ENCODE measurements at places on chromosomes 13 and 19.

DNA sequence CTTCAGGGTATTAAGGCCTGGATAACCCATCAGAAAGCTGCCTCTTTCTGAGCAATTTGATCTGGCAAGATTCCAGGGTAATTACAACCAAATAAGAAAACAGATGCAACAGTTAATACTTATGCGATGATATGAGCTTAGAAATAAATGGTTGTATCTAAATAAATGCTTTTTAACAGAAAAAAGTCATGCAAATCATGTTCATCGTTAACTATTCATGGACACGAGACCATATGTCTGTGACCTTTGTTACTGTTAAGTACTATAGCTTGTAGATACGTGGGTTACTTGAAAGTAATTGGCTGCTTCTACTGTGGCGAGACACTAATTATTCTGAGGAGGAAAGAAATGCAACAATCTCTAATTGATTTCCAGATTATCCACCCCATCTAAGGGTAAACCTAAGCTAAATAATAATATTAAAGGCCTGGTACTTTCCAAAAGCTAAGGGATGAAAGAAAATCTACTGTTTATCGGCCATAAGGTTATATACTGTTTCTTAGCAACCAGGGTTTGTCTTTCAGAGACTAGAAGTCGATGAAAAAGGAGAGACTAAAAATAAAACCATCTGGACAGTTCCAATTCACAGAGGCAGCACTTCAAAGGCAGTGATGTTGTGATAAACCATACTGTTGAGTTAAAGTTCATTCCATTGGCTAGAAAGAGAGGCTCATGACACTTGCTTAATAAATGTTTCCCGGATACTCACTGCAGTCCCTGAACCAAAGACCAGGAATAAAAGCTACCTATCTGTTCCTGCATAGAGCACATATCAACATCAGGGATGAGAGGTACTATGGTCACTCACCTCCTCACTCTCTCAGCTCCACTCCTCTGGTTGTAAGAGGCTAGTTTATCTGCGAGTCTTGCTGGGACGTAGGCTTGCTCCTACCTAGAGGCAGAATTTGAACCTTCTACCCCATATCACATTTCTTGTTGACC, 1.5 kb downstream of the EPSTI1 start:
- DNase-seq: no peak

DNA sequence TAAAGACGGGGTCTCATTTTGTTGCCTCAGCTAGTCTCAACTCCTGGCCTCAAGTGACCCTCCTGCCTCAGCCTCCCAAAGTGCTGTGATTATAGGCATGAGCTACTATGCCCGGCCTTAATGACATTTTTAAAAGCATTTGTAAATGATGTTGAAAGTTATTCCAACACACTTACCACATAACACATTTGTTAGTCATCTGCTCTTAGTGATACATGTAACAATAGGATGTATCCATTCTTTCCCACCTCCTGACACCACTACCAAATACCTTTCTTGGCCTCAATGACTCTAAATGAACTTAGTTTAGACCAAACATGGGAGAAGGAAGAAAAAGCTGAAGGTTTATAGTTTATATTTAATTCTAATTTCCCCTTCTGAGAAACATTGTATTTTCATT, 59.8 kb upstream of the MEDAG start:
- DNase-seq: no peak

DNA sequence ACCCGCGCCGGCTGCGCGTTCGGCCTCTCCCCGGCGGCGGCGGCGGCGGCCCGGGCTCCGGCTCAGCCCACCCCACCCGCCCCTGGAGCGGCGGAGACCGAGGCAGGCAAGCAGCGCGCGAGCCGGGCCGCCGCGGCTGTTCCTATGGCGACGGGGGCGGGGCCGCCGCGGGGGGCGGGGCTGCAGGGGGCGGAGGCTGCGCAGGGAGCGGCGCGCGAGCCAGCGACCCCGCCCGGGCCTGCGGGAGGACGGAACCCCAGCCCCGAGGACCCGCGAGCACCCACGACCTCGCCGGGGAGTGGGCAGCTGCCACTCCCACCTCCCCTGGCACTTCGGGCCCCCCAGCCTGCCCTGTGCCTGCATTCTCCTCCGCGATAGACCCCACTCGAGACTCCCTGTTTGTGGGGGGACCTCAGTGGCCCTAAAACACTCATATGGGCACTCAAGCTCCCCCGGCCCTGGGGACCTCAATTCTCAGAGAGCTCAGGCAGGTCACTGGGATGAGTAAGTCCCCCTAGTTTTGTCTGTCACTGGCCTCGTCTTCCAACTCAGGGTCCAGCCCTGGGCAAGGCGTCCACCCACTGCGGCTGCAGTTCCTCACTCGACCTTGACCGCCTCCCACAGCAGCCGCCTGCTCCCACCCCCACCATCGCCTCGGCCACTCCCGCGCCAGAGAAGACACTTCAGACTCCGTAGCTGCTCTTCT, at the start of gene CTXN1:
Gene CTXN1, minus strand, starts transcription at position 115 of the 706 bp plus-strand sequence. CDS start 597 bp downstream, outside the sequence.
- peak; percentile 92 for DNase-seq

DNA sequence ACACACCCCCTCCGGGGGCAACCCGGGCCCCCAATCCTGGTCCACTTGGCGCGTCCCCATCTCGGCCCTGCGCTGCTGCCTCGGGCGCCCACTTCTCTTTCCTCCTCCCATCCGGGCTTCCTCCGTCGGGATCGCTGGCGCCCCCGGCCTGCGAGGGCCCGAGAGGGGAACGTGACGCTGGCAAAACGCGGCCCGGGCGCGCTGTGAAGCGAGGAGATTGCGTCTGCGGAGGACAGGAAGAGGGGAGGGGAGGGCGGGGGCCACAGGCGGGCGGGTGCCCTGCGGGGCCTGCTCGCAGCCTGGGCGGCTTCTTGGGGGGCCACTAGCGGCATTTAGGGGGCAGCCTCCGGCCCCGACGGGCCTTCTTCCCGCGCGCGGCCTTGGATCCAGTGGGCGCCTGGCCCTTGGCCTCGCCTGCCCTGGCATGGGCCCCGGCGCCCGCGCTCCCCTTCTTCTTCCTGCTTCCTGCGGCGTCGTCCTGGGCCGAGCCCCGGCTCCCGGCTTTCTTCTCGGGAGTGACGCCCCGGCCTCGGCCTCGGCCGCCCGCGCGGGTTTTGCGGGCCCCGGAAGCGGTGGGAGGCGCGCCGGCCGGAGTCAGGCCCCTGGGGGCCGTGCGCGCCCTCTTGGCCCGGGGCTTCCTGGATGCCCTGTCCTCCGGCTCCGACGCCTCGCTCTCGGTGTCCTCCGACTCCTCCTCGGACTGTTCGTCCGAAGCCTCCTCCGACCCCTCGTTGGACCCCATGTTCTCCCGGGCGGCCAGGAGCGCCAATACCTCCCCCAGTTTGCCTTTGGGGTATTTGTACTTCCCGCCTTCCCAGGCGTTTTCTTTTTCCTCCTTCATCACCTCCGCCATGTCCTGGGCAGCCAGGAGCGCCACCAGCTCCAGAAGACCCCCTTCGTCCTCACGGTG, 2.2 kb downstream of the PNMA8B start:
- DNase-seq: no peak

DNA sequence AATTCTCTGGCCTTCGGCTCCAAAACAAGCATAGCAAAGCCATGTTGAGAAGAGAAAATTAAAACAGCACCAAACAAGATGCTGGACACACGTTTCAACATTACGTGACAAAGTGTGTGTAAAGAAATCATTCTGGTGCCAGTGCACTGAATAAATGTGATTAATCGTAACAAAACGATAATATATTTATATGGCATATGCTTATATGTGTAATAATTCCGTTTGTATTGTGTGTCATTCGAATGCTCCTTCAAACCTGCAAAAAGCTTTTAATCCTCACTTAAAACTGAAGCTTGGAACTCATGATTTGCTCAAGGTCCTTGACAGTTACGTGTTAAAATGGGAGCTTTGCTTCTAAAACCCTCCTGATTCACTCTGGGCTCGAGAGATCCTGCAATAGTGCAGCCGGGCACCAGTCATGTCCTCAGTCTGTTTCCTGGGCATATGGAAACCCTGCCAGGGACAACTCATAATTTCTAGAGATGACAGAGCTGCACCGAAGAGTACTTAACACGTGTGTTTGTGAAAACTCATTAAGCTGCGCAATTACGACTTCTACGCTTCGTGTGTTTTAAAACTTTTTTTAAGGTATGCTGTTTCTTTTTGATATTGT, 731 bp upstream of the AKAP8L start:
- no peak for DNase-seq

- DNase-seq: no peak
These were observed 71.8 kb downstream of the CAB39L start for GRCh38 chr13:49371943-49372613.

- no peak for DNase-seq
These were observed 161.8 kb downstream of the KCTD12 start for GRCh38 chr13:76724421-76724820.

DNA sequence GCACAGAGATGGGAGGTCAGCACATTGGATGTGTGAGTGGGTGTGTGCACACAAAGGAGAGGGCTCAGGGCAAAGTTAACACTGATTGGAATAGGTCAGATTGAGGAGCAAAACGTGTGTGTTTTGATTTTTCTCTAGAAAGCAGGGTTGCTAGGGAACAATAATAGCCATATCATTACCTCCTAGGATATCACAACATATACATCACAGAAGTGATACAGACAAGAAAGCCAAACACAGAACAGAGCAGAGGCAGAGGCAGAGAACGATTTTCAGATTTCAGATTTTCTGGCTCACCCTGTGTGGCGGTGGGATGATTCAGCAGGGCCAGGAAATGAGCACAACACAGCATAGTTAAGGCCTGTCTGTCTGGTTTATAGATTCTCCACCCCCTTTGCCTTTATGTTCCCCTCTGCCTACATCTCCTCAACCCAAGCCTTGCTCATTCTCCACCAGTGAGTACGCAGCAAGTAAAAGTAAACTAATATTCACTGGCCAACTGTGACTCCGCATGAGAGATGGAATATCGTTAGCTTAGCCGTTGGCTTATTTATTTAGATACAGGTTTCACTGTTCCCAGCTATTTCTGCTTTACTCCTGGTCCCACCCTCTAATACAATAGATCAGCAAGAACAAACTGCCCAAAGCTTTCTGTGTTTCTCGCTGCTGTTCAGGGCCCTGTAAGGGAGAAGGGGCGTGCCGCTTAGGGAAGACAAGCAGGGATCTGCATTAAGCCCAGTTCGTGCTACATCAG, 182.7 kb upstream of the TSC22D1 start:
- DNase-seq: no peak

GRCh38 chr13:99941086-99941485, 30.5 kb downstream of the ZIC5 start:
- DNase-seq: no peak

GRCh38 chr19:2625434-2625833, 77.1 kb downstream of the GNG7 start:
- DNase-seq: no peak

DNA sequence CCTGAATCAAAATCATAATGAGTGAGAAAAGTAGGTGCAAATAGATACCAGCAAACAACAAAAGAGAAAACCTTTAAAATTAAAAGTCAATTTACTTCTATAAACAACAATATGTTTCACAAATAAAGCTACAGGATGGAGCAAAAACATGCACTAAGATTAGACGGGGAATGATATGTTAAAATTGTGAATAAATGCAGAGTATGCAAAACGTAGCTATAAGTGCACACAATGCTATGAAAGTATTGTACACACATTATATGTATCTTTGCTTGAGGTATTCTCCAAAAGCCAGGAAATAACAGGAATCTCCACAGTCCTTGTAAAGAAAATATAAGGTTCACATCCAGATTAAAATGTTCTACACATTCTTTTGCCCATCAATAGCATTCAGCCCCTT, 523.9 kb downstream of the EFNB2 start:
- DNase-seq: no peak

DNA sequence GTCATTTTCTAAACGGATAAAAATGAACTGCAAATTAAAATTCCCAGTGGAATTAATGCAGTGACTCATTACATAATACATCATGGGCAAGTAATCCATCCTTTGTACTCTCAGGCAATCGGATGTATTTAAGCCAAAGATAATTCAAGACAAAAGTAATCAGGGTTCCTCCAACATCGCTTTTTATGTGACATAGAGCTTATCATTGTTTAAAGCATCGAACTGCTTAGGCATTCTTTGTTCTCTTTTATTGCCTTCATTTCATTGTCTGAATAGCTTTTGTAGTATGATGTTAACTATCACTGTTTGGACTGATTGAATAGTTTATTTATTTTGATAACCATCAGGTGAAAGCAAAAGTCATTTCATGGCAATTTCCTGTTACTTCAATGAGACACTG, 209.4 kb downstream of the ITGBL1 start:
- DNase-seq: no peak

- no peak for DNase-seq
These were observed 1167.8 kb upstream of the PCDH20 start for GRCh38 chr13:62583466-62583865.

DNA sequence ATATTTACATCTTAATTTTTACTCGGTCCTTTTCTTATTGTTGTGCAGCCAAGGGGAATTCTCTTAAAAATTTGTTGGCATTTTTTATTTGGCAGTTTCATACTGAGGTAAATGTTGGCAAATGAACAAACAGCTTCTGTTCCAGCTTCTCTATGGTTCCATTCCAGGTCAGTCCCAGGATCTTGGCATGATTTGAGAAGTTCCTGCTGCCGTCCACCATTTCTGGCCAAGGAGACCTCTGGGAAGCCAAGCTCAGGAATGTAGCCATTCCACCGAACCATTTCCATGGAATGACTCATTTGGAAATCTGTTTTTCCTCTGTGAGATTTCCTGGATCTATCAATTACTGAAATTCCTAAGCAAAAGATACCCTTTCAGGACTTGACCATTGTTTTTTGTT, 43.9 kb downstream of the SLC10A2 start:
- no peak for DNase-seq

- DNase-seq: peak; percentile 52
These were observed at the start of gene FAM124A for GRCh38 chr13:51222037-51222685. Gene FAM124A (plus strand): TSS chr13:51222398. CDS start chr13:51222502, 104 bp downstream.

DNA sequence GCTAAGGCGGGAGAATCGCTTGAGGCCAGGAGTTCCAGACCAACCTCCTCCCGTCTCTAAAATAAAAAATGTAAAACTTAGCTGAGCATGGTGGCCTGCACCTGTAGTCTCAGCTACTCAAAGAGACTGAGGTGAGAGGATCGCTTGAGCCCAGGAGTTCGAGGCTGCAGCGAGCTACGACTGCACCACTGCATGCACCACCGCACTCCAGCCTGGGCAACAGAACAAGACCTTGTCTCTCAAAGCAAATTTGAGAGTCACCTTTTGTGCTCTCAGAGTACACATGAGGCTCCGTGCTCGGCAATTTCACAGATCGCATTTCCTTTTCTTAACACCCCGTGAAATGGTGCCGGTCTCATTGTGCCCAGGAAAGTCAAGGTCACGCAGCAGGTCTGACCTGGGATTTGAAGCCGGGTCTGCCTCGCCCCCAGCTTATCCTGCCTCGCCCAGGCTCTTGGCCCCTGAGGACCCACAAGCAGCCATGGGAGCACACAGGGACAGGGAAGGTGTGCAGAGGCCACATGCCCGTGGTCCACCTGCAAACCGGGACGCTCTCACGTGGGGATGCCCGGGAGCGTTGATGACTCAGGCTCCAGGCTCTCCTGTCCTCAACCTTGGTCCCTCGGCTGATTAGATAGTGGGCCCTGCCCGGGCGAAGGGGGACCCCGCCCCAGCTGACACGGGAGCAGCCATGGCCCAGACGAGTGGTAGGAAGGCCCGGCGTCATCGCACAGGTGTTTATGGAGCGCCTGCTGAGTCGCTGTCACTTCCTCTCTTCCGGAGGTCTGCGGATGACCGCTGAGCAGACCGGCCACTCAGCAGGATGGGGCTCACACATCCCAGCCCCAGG, 1.1 kb upstream of the SMIM24 start:
- no peak for DNase-seq

GRCh38 chr13:79710376-79710775, 229.4 kb downstream of the NDFIP2 start:
- no peak for DNase-seq
